Nephron progenitor cell (in vitro differentiated cells): ENCODE measurements at places on chromosomes 1 and 21.

DNA sequence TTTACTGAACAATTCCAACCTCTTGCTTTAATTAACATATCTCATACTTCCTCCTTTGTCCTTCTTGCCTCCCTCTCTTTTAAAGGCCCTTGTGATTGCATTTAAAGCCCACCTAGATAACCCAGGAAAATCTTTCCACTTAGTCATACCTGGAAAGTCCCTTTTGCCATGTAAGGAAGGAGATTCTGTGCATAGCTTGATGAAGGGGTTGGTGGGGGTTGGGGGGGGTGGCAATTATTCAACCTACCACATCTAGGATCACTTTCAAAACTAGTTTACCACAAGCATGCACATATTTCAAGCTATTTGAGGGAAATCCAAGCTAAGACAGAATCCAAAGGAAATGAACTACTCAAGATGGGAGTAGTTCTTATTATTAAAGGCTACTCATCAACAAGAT lies 249.1 kb upstream of the PTBP2 start:
- H3K4me3 ChIP-seq, result no peak overlapping the region
- peaks cover 46% of the 10 kb centered on the region for H3K4me1 ChIP-seq
- no peak overlapping the region for H3K27ac ChIP-seq
- peaks cover 4% of the 10 kb centered on the region for H3K27me3 ChIP-seq

GRCh38 chr1:223341121-223341520 lies 22.9 kb downstream of the SUSD4 start:
- H3K36me3 ChIP-seq, result no peaks in the 10 kb centered on the region
- no peak for DNase-seq
- no peak overlapping the region for H3K27ac ChIP-seq

- H3K27ac ChIP-seq, result no peak overlapping the region
- no peaks in the 10 kb centered on the region for H3K36me3 ChIP-seq
- H3K27me3 ChIP-seq, result peaks cover 9% of the 10 kb centered on the region
- no peak for DNase-seq
- H3K4me3 ChIP-seq, result no peak overlapping the region
Observed at GRCh38 chr1:66731170-66731865, 20.9 kb upstream of the DYNLT5 start.

- peak overlapping the region; percentile 16 for H3K27ac ChIP-seq
- no peak for DNase-seq
- no peak overlapping the region for H3K4me3 ChIP-seq
- no peaks in the 10 kb centered on the region for H3K27me3 ChIP-seq
Observed at GRCh38 chr1:225595974-225596551, 56.9 kb downstream of the ENAH start.

- peaks cover 65% of the 10 kb centered on the region for H3K4me1 ChIP-seq
- H3K4me3 ChIP-seq, result no peak overlapping the region
- no peak overlapping the region for H3K27ac ChIP-seq
- peaks cover 4% of the 10 kb centered on the region for H3K27me3 ChIP-seq
- no peak for DNase-seq
- H3K36me3 ChIP-seq, result peaks cover under 1% of the 10 kb centered on the region
Observed at GRCh38 chr1:207807326-207807689, 55.5 kb downstream of the CD46 start.

DNA sequence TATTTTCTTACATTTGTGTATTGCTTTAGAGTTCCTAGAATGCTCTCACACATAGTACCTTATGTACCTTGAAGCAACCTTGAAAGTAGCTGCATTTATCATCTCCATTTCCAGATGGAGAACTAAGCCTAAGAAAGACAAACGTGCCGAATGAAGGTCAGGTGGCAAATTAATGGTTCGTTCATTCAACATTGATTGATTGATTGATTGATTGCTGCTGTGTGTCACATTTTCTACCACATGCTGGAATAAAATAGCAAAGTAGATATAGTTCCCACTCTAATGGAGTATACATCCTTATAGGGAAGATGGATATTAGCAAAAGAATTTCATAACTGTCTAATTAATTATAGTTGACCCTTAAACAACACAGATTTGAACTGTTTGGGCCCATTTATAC lies 172.2 kb downstream of the SDCCAG8 start:
- no peak overlapping the region for H3K27ac ChIP-seq
- peaks cover 4% of the 10 kb centered on the region for H3K4me1 ChIP-seq
- no peaks in the 10 kb centered on the region for H3K27me3 ChIP-seq
- no peak for DNase-seq
- H3K36me3 ChIP-seq, result peaks cover 37% of the 10 kb centered on the region
